ENCODE measurements at places on chromosomes 1 and 21.

- DNase-seq, result no peak
These were observed 4.5 kb downstream of the ZC3H12A start for GRCh38 chr1:37478890-37479254.

DNA sequence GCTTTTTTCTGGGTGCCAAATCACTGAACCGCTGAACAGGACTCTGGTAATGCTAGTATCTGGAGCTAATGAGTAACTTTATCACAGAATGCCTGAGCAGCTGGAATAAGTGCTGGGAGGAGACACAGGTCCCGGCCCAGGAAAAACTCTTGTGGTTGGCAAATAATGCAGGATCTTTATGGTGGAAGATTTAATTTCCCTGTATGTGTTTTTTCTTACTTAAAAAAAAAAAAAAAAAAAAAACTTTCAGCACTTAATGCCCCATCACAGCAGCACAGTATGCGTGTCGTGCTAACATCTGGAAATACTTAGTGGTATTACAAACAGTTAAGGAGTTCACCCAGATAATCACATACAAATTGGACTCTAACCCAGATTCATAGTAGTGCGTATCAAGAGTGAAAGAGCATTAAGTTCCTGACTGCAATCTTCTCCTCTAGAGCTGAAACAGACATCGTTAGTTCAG lies 220.7 kb downstream of the TOMM20 start:
- DNase-seq, result peak; percentile 73

GRCh38 chr1:210236840-210237409 lies 4.3 kb downstream of the SERTAD4 start:
- peak; percentile 92 for DNase-seq

DNA sequence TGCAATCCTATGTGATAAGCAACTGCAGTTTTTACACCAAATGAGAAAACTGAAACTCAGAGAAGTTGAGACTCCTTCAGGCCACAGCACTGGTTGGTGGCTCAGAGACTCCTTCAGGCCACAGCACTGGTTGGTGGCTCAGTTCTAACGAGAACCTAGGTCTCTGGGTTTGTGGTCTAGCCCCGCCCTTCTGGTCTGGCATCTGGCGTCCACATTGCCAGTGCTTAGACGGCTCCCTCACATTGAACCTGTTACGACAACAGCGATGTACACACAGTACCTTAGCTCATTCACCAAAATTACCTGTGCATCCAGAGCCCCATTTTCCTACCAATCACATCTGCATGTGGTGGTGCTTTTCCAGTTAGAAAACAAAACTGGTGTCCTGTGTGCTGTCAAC lies 66.1 kb downstream of the NID1 start:
- DNase-seq, result no peak

DNA sequence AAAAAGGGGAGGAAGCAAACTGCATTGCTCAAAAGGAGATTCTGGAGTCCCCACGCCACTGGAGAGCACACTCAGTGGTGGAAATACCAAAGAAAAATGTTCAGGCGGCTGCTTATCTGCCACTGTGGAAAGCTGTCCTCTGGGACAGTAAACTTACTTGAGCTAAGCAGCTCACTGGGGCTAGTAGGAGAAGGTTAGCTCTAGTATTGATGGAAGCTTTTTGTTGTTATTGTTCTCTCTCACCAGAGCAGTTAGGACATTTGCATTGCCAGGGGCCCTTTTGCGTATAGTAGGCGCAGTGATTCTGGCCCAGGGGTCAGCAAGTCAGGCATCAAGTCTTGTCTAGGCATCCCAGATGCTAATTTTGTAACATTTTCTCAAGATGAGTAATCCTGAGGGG lies 15.6 kb downstream of the BACE2 start:
- DNase-seq, result no peak

- DNase-seq, result no peak
These were observed 5.6 kb upstream of the YBX1 start for GRCh38 chr1:42676534-42677087.

DNA sequence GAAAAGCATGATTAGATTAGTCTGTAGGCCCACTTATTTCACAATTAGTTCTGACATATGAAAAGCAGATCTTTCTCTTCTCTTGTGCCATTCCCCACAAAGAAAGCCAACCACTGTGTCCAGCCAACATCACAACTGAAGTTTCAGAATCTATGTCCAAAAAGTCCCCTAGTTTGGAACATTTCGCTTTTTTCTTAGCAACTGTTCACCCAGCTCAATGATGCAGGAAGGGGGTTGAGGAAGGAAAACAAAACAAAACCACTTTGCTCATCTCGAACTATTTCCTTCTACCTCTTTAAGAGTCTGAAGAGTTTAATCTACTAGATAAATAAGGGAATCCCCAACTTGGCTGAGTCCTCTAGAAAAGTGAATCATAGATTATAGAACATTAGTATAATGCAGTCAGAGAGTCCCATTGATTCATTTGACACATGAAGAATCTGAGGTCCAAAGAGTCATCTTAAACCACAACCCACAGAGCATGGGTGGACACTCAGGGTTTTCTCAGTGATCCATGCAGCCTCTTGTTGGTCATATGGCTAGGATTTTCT lies 159.3 kb upstream of the SGIP1 start:
- peak; percentile 89 for DNase-seq

- peak; percentile 77 for DNase-seq
These were observed 92.0 kb downstream of the CNIH3 start for GRCh38 chr1:224707843-224708725.

GRCh38 chr1:87685311-87686135 lies 356.8 kb downstream of the LMO4 start:
- DNase-seq, result no peak

- no peak for DNase-seq
These were observed 95.7 kb downstream of the RHOU start for GRCh38 chr1:228830954-228831481.
